ENCODE measurements at places on chromosomes 7 and 10.

DNA sequence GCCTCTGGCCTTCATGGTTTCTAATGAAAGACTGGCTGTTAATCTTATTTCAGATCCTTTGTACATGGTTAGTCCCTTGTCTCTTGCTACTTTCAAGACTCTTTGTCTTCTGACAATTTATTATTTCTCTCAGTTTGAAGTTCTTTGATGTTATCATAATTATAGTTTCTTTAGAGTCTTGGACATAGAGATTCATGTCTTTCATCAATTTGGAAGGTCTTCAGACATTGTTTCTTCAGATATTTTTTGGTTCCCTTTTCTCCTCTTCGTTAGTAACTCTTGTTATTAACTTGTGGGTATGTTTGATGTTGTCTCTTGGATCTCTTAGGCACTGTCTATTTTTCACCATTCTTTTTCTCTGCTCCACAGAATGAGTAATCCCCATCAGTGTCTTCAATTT lies 8.7 kb downstream of the ZNF37A start:
- DNase-seq: no peak

DNA sequence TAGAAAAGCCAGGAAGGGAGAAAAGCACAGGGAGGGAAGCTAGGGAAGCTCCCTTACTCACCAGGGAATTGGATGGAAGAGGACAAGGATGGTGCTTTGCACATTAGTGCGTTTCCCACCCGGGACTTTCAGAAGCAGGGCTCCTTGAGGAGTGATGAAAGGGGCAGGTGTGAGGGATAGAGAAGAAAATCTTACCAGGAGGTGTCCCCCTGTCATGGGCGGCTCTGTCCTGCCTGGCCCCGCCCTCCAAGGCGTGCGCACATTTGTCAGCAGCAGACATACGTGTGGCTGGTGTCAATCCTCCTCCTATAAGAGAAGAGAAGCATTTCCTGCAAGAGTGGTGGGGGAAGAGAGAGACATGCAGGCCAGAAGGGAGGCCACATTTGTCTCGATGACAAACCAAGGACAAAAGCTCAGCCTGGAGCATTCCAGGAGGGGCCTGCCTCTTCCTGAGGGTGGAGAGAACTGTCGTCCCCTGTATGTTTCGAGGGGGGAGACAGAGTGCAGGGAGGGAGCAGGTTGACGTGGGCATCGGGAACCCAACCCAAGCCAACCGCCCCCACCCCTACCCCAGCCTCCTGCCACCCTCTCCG lies 47.4 kb upstream of the COMTD1 start:
- DNase-seq: no peak

GRCh38 chr7:28591725-28592349 lies 179.5 kb downstream of the CREB5 start:
- no peak for DNase-seq

DNA sequence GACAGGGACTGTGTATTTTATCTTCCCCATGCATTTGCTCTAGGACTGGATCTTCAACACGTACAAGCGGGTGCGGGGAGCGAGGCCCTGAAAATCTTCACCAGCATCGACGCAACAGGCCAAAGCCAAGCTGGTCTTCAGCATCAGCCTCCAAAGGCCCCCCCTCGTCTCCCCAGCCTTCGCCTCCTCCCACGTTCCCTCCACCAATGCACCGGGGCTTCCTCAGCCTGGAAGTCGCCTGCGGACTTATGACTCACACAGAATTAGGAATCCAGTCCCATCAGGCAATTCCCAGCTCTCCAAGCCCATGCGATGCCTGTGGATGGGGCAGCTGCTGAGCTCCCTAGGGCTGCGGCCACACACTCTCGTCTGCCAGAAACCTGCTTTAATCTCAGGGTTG lies 36.3 kb upstream of the RNF32 start:
- no peak for DNase-seq

DNA sequence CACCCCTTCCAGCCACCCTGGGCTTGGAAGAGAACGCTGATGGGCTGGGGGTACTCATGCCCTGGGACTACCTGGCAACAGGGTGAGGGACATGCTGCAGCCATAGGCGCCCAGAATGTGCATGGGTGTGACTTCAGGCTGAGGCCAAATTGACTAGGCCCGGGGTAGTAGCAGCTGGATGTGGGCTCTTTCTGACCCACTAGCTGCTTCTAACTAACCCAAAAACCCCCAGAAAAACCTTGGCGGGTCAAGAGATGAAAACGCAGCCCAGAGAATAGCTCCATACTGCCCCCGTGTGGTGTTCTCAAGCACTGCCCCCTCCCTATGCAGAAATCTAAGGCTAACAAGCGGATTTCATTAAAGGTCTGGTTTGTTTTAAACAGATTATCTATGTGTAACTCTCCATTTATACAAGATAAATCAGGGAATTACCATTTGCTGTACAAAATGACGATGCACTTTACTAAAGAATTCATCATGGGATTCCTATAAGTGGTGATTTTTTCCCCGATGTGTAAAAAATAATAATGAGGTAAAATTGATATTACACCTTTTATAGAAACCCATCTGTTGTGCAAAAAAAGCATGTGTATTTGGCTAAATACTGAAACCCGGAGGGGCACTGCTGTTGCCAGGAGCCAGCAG lies 4.2 kb downstream of the SMARCD3 start:
- no peak for DNase-seq

- no peak for DNase-seq
Observed at GRCh38 chr7:129037585-129037984, 17.3 kb downstream of the TNPO3 start.

- no peak for DNase-seq
Observed at GRCh38 chr10:28291881-28292297, 11.0 kb downstream of the MPP7 start.

GRCh38 chr7:73966062-73966940 lies 61.7 kb upstream of the ELN start:
- no peak for DNase-seq

DNA sequence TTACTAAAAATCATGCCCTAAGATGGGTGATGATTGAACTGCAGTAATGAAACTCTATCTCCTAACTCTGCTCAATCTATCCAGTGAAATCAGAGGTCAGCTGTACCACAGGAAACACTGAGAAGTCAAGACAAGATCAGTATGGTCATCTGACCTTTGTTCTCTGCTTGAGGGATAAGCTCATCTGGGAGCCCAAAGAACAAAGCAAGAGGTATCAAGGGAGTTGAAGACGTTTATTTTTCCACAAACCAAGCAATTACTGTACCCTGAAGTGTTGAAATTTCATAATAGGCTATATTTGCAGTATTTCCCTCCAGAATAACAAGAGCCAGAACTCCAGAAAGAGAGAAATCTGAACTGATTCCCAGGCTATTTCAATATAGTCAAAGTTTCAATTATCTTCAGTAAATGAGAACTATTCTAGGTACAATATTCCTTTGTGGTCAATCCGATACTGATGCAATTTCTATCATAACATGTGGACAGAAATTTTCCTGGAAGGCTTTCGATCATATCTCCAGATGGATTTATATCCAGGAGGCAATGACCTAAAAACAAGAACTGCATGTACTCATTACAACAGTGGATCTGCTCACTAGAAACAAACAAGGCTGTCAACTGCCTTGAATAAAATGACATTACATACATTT lies 345.3 kb downstream of the TNS3 start:
- DNase-seq: no peak

DNA sequence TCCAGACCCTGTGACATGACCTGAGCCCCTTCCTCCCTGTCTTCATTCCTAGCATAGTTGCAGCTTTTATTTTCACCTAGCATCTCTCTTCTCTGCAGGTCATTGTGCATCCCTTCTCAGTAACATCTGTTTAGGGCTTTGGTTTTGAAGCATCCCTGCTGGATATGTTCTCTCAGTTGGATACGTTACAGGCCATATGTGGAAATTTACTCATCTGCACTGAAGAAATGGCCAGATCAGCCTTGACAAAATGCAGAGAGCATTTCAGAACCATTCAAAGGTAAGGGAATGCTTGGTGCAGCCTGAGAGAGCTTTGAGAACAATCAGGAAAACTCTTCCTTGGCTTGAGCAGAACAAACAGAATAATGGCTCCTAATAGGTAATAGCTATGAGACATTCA lies 647.0 kb downstream of the KCNMA1 start:
- no peak for DNase-seq

- no peak for DNase-seq
Observed at GRCh38 chr7:135098391-135098790, 49.5 kb upstream of the TMEM140 start.

DNA sequence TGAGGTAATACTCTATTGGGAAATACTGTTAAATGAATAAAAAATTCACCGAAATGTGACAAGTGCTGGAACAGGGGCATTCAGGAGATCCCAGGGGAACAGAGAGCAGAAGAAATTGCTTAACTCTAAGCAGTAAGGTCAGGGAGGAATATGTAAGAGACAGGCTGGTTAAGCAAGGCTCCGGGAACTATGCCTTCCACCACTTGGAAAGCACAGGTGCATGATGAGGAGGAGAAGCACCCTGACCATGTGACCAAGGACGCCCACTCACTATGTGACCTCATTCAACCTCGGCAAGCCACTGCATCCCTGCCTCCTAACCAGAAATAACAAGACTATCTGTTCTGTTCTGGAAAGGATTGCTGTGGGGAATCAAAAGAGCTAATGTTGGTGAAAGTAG lies 218.4 kb downstream of the ELMO1 start:
- DNase-seq: no peak

GRCh38 chr7:93442478-93443224 lies 131.9 kb downstream of the CALCR start:
- no peak for DNase-seq

DNA sequence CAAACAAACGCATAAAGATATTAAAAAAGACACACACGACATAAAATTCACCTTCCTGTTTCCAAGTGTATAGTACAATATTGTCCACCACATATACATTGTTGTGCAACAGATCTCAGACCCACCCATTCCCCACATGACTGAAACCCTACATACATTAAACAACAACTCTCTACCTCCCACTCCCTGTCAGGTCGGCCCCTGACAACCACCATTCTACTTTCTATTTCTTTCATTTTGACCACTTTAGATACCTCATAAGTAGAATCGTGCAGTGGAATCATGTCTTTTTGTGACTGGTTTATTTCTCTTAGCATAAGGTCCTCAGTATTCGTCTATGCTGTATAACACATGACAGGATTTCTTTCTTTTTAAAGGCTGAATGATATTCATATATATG lies 320.5 kb downstream of the BBS9 start:
- no peak for DNase-seq

GRCh38 chr7:24476227-24476626 lies 97.0 kb upstream of the PALS2 start:
- DNase-seq: no peak

- no peak for DNase-seq
Observed at GRCh38 chr10:58262766-58263165, 4.9 kb downstream of the IPMK start.

DNA sequence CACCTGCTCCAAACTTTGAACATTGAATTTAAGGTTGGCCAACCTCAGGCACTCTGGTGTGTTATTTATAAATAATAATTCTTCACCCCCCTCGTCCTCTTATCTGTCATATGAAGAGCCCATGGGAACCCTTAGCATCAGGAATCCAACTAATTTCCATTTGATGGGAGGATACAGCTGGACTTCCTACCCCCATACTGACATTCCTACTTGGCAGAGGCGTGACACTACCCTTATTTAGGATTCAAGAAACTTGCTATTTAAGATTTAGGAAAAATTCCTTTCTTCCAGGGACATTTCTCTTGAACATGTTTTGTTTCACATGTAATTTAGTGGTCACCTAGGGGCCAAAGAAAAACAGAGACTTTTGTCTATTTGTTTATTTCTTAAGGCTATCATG lies 171.9 kb upstream of the NRP1 start:
- no peak for DNase-seq

- DNase-seq: no peak
Observed at GRCh38 chr10:52706332-52707070, 66.1 kb downstream of the MBL2 start.

DNA sequence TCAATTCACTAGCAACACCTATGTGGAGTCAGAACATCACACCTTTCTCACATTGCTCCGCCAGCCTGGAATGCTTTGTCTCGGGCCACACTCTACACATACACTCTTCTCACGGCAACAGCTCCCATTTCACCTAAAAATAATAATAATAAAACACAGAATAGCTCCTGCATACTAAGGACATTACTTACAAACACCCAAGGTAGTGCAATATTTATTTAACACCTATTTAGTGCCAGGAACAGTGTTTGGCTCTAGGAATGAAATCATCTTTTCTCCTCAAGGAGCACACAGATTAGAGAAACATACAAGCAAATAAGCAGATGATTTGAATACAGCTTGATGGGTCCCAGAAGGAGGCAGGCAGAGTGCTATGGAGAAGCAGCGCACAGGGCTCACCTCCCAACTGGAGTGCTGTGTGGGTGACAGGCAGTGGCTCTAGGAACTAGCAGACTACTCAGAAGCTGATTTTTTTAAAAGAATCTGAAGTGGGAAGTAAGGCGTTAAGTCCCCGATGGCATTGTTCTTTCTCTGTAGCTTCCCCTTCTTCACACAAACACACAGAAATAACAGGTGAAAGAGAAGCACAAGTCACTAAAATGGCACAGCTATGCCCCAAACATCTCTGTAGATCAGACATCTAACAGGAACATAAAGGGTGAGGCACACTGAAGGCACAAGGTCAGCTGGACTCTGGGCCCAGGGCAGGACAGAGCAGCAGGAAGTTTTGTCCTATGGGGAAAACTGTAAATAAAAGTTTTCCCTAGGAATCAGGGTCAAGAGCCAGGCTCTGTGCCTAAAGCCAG lies 16.7 kb downstream of the USP6NL start:
- no peak for DNase-seq

GRCh38 chr10:124516181-124516580 lies 54.6 kb downstream of the LHPP start:
- no peak for DNase-seq

DNA sequence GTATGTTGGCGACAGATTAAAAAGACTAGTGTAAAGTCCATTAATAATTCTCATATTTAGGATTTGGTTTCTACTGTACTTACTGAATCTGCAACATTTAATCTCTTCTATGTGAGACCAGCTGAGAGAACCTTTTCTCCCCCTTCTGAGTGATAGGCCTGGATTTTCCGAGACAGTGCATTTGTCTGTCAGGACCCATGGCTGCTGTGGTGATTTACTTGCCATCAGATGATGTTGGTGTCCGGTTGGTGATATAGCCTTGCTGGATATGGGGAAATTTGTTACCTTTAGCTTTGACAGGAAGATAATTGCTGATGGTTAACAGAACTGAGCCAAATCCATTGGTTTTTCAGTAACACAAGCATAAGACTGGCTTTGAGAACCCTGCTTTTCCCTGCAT lies 517.2 kb downstream of the LRMDA start:
- DNase-seq: no peak

DNA sequence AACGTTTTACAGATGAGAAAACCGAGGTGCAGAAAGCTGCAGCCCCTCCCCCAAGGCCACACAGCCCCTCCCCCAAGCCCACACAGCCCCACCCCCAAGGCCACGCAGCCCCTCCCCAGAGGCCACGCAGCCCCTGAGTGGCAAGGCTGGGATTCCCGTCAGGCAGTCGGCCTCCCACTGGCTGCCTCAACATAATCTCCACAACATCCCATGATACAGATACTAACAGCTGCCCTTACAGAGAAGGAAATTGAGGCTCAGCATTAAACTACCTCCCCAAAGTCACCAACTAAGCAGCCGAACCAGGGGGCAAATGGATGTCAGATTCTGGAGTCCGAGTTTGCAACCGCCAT lies 15.9 kb downstream of the SH3PXD2A start:
- DNase-seq: no peak
